ENCODE measurements at places on chromosomes 1 and 21.

- DNase-seq: no peak
Observed at GRCh38 chr1:230868736-230869385, 540 bp upstream of the C1orf198 start.

DNA sequence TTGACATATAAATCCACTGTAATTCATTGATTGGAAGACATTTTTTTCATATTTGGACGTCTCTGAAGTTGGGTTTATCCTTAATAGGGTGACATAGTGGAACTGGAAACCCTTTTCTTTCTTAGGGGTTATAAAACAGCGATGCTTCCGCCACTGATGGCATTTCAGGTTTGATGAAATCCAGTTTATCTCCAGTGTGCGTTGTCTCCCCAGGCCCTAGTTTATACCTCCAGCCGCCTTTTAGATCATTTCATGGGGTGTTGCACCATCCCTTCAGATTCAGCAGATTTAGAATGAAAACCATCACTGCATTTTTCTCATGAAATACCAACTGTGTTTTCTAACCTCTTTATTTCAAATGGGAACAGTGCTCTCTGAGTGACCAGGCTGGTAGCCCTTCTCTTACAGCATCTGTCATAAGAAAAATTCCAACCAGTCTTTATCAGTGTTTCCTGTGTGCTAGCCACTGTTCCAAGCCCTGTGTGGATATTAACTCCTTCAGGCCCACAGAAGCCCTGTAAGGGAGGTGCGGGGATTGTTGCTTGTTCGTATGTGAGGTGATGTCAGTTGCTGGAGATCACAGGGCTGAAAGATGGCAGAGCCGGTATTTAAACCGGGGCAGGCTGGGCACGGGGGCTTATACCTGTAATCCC, 19.0 kb downstream of the H6PD start:
- DNase-seq: no peak

DNA sequence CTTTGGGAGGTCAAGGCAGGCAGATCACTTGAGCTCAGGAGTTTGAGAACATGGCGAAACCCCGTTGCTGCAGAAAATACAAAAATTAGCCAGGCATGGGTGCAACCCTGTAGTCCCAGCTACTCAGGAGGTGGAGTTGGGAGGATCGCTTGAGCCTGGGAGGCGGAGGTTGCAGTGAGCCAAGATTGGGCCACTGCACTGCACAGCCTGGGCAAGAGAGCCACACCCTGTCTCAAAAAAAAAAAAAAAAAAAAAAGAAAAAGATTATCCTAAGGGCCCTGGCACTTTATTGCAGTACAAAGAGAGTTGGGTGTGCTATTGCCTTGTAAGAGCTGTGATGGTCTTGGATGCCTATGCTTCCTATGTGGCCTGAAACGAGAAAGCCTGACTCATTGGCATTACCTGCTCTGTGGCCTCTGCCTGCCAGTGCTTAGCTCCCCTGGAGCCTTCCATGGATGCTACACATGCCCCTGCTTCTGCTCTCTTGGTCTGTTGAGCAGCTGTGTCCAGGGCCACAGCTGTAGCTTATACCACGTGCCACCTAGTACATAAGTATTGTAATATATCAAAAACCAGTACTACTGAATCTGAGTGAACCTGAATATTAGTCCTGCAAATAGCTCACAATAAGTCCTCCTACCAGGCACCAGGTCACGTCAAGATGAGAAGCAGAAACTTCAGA, 45.8 kb downstream of the DNAJC6 start:
- DNase-seq: no peak

- no peak for DNase-seq
Observed at GRCh38 chr1:166190400-166190799, 23.6 kb upstream of the FAM78B start.

DNA sequence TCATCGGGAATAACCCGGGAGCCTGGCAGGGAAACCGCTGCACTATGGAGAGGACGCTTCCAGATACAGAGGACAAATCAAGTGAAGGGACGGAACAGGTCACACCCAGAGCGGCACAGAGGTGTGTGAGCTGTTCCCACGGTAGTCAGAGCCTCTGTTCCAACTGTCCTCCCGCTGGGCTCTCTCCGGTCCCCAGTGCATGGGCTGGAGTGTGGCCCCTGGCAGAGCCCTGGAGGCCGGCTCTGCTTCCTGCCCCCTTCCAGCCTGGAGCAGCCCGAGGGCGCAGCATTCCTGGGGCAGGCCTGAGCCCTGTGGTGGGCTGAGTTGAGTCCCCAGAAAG, 11.9 kb upstream of the ZBTB21 start:
- no peak for DNase-seq

- DNase-seq: no peak
Observed at GRCh38 chr21:45334591-45335081, 46.9 kb upstream of the POFUT2 start.

- DNase-seq: no peak
Observed at GRCh38 chr21:26225046-26225445, 54.5 kb upstream of the APP start.

DNA sequence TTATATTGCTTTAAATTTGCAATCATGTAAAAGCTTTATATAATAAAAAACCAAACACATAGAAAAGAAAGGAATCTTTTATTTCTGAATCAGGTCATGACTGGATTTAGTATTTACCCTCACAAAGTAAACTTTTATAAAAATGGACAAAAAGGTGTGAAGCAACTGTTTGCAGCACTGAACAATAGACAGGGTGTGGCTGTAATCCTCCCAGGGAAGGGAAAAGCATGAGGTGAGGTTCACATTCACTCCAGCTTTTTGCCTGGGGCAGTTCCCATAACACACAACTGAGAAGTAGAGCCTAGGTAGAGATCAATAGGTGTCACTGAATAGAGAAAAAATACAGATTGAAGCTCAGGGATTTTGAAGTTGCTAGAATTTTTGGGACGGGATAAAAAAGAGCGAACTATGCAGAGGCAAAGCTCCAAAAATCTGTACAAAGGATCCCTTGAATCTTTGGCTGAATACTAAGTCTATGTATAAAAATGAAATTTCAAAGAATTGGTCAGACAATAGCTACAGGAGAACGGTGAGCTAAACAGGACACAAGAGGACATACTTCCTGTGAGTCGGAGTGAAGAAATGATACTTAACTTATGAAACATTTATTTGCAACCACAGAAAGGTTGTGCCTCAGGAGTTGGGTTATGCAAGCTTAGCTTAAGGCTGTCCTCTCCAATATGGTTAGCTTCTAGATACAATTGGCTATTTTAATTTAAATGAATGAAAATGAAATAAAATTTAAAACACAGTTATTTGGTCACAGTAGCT, 162.0 kb upstream of the ZP4 start:
- no peak for DNase-seq

GRCh38 chr1:172390683-172391551, 29.6 kb upstream of the C1orf105 start:
- DNase-seq: no peak

DNA sequence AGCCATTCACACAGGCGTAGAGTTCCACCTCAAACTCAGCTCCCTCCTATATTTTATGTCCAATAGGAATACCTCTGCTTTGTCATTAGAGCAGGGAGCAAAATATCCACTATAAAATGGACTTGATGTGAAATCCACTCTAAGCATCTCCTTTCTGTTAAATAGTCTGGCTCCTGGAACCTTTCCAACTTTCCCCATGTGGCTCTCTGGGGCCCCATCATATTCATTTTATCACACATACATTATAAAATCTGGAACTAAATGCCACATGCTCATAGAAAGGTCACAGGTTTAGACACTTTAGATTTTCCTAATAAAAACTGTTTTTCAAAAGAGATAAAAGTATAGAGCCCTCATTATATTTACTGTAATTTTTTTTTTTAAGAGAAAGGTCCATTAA, 82.1 kb downstream of the PTPN14 start:
- no peak for DNase-seq

DNA sequence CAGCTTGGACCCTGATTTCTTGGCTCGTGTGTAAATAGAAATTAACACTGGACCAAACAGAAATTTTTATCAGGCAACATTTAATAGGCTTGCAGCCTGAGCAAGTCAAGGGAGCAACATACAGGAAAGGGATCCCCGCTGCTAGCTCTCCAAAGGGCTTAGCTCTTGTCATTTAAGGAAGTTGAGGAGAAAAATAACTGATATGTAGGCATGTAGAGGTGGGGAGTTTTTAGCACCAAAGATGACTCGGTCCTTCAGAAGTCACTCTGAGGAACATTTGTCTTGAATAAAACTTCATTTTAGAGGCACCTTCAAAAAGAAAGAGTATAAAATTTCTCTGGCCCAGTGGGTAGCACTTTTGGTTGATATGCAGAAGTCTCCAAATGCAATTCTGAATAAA, 27.1 kb downstream of the GBP2 start:
- DNase-seq: no peak

GRCh38 chr1:190452272-190452848, 25.3 kb downstream of the BRINP3 start:
- DNase-seq: no peak

GRCh38 chr1:103509250-103509649, 16.2 kb upstream of the RNPC3 start:
- no peak for DNase-seq

- no peak for DNase-seq
Observed at GRCh38 chr1:183840140-183840539, 35.2 kb downstream of the RGL1 start.

- no peak for DNase-seq
Observed at GRCh38 chr1:27536767-27537166, 46.8 kb upstream of the WASF2 start.

DNA sequence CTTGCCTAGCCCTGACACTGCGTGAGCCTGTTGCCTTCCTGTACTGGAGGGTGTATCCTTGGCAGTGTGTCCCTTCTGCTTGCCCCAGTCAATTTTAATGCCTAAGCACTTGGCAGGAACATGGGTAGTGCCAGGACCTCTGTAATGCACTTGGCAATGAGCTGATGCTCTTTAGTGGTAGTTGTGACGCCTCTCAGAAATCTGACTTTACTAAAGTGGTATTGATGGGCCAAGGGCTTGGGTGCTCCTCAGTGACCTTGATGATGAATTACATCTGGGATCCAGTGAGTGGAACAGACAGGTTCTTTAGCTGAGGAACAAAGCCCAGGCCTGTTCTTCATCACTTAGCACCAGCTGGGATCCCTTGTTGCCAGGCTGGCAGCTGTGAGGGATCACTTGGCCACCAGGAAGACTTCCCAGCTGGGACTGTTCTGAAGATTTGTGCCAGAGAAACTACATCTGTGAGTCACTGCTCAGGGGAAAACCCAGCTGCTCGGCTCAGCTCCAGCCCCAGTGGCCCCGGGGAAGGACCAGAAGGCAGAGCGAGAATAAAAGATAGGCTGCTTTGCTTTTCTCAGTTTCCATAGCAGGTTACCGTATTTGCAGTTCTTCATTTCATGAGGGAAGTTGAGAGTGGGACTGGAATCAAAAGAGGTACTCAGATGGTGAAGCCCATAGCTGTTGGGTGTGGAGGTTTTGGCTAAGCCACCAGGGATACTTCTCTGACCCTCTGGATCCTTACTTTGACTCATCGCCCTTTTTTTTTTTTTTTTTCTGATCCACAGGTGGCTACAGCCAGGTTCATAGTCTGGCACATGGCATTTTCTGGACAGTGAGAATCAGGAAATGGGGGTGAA, 28.5 kb upstream of the KCNA2 start:
- no peak for DNase-seq

GRCh38 chr1:150151291-150152181, 1.8 kb downstream of the PLEKHO1 start:
- no peak for DNase-seq

DNA sequence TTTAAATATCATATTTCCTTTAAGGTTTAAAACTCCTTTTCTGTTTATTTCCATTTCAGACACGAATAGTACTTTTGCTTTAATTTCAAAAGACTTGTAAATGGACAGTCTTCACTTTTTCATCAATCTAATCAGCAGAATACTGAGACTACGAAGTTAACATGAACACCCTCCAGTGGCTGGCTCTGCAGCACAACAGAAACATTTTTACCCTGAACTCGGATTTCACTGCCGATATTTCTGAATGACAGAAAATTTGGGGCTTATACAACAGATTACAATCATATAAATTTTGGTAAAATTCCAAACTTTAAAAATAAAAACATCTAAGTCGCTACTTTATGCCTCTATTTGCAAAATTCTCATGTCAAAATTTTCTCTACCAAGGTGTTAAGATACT, 86.2 kb downstream of the AKT3 start:
- no peak for DNase-seq

DNA sequence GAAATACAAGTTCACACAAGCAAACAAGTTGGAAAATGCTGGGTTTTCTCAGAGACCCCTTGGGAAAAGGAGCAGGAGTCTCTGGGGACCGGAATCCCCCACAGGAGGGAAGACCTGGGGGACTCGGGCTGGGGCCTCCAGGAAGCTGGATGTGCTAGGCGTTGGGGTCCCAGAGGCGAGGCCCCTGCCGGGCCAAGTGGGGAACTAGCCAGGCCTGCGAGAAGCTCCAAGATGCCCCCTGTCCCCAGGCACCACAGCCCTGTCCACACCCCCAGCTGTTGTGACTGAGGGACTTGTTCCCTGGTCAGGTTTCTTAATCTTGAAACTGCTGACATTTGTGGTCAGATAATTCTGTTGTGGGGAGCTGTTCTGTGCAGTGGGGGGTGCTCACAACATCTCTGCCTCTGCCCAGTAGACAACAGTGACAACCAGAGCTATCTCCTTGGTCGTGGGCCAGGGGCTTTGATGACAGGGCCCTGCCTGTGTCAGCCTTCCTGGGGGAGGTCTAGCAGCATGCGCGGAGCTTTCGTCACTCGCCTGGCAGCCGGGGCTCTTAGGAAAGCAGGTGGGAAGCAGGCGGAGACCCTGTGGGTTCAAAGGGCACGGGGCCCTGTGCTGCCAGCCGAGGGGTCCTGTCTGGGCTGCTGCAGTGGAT, 126.4 kb upstream of the ARHGEF16 start:
- no peak for DNase-seq

DNA sequence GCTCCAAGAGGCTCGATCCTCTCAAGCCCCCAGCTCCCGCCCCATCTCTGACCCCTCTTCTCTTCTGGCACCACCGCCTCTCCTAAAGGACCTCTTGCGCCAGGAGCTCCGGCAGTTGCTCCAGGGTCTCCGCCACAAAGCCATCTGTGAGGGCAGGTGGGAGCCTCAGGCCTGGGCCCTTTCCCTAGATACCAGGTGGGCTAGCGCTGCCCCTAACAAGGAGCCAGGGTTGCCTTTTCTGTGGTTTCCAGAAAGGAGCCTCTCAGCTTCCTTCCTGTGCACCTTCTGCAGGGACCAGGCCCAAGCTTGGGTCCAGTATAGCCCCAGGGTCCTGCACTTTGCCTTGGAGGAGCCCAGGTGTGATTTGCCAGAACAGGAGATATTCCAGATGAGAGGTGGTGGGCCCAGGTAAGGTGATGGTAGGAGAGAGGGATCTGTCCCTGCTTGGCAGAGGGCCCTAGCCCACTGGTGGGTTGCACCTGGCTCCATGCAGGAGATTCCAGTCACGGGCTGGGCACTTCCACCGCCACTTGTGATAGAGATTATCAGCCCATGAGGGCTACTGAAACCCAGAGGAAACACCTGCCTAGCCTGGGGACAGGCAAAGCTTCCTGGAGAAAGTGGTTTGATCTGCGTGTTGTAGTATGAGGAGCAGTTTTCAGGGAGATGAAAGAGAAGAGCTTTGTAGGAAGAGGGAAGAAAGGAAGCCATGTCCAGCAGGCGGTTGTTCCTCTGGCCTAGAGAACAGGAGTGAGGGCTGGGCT, 1.0 kb downstream of the CCDC24 start:
- no peak for DNase-seq
